ENCODE measurements at places on chromosomes 12 and 14.
A peak's percentile ranks its signal among the peaks of the same experiment; 100 is the strongest.

DNA sequence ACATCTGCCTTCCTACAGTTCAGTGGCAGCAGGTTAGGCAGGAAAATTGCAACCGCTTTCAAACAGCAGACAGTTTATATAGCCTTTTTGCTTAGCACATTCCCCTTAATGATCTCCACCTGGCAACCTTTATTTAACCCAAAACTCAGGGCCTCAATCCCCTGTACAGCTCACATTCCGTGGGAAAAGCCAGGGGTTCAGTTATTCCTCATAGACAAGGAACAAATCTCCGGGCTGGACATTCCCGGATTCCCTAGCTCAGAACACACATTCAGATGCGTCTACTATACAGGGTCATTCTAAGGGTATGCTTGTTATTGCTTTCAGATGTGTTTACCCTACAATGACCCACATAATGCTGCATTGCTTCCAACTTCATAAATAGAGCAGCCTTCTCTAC, 73.8 kb upstream of the DCN start:
- no peak for DNase-seq

DNA sequence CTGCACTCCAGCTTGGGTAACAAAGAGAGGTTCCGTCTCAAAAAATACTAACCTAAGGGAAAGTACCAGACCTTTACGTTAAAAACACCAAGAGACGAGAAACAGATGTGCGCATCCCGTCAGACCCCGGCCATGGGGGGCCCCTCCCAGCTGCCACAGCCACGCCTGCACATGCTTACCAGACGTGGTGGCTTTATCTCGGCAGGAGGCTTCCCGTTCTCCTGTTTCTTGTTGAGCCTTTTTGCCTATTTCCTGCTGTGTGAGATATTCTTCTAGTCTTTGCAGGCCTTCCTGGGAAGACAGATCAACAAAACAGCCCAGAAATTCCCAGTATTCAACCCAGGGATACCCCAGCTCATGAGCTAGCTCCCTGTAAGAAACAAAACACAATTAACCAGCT, 23.6 kb downstream of the PGAM5 start:
- no peak for DNase-seq

GRCh38 chr12:109523504-109523903, 46.1 kb downstream of the UBE3B start:
- peak; percentile 67 for DNase-seq

- no peak for DNase-seq
Observed at GRCh38 chr12:53201639-53202038, 5.4 kb downstream of the ITGB7 start.

GRCh38 chr12:69027411-69027881, 94.5 kb upstream of the CPM start:
- DNase-seq = no peak

GRCh38 chr12:17976202-17976601, 113.8 kb downstream of the RERGL start:
- peak; percentile 53 for DNase-seq

- DNase-seq = peak; percentile 44
Observed at GRCh38 chr14:50795142-50795541, 35.8 kb downstream of the NIN start.

GRCh38 chr14:71331403-71331802, 424.1 kb downstream of the PCNX1 start:
- no peak for DNase-seq

DNA sequence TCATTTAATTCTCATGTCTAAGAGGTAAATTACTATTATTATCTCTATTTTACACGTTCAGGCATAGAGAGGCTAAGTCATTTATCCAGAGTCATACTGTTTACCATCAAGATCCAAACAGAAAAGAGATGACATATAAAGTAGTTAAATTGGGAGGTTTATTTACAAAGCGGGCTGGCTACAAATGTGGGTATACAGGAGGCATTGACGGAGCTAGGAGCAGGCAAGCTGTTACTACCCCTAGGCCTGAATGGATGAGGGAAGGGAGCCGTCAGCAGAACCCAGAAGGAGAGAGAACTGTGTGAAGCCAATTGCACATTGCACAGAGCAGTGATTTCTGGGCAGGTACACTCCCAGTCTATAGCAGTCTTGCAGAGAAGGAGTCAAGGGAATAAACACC, 39.8 kb downstream of the DACT1 start:
- DNase-seq = no peak

DNA sequence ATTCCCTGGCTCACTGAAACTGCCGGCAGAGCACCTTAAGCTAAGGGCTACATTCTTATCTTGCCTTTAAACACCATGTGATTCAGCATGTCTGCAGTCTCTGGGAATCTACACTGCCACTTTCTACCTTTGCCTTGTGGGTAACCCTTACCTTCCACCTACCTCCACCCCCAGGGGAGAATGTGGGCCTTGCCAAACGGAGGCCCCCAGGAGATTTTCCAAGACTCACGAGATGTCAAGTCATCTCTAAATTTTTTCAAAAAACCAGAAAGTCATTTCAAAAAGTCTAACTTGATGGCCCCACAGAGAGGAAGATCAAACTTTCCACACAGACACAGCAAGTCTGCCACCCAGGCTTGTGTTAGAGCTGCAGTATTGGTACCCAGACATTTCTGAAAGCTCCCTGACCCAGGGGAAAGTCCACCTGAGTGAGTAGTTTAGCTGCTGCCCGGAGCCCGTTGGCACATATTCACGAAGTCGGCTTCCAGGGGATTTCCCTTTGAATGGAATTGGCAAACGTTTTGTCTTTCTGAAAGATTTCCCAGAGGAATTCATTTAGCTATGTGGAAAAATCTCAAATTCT, 4.7 kb upstream of the PSMA6 start:
- DNase-seq = no peak

Measured in NCI-H524 (cell line).